Activated T-cell treated with anti-CD3 and anti-CD28 coated beads, Interleukin-2, amount 50 U/mL, for 48 hours (primary cell): ENCODE measurements at places on chromosomes 16 and 17.

DNA sequence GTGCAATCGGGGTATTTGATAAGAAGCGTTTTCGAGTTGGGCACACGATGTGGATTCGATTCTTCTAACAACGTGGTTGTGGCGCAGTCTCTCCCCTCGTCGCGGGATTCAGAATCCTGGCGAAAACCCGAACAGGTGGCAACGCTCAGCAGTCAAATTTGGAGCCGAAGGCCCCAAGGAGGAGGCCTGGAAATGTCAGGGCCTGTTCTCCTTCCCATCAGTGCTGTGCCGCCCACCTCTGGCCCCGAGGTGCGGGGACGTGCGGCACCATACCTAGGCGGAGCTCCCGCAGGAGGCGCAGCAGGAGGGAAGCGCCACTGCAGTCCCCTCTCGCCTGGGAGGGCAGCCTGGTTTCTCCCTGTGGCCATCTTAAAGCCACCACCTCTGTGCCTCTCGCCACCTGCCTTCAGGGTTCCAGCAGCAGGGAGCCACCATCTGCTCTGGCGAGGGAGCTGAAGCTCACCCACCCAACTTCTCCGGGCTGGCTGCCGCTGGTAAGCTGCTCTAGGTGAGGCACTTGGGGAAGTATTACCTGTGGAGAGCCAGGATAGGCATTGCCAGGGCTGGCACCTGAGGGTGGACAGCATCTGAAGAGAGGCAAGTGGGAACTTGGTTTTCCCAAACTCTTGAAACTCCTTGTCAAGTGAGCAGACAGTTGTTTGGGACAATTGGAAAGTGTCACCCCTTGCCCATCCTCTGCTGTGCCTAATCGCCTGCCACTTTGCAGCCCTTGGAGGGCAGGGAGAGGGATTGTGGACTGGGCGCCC is 2.6 kb upstream of the AATF start:
- DNase-seq, result no peak

DNA sequence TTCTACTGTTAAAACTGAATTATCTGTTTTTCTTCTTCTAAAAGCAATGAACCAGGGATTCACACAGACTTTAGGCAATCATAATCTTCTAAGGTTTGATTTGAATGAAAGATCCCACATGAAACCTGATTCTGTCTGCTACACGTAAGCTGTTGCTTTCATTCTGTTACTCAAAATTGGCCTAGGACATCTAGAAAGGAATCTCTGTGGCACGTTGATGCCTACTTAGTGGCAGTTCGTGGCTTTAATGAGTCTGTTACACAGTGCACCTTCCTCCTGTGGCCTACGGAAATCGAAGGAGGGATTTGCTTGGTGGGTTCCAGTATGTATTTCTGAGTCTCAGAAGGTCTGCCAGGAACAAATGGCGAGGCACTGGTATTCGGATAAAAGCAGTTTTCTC is 489.4 kb upstream of the HSBP1 start:
- DNase-seq, result no peak

DNA sequence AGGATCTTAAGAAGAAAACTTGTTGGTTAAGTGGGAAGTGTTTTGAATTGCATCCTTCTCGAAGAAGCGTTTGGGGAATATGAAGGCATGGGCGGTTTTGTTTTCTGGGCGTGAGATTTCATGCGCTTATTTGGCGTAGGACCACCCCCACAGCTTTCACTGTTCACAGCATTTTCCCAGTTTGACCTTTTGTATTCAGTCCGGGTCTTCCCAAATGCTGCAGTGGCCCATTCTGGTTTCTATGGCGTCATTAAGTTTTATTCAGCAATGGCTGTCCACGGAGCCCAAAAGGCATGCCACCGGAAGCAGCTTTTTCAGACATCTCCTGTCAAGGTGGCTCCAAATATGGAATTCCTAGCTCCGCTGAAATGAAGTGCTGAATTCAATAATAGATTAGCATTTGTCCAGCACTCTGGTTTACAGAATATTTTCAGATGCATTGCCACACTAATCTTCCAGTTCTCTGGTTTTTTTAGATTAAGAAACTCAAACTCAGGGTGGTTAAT is 90.6 kb upstream of the FBXO47 start:
- DNase-seq, result no peak

GRCh38 chr16:84085773-84086172 is 31.0 kb downstream of the MBTPS1 start:
- DNase-seq, result no peak

GRCh38 chr17:6927290-6928126 is 68.3 kb upstream of the ALOX12 start:
- DNase-seq, result no peak

DNA sequence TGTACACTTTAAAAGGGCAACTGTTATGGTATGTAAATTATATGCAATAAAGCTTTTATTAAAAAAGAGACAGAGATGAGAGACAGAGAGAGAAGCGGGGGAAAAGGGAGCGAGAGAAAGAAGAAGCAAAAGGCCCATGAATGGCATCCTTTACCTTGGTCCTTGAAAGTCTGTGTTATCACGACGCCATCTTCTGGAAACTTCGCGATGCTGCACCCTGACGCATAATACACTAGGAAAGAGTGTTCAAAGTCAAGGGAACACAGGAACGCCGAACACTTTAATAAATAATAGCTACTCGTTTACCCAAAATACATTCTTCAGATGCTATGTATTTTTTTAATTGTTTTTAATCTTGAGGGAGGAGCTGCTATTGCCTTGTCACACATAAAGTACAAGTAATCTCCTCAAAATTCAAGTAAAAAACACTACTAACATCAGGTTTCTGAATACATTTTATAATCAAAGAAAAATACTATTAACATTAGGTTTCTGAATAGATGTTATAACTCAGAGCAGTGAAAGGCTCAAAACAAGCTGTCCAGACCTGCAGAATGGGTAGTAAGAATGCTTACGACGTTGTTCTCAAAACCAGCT is 23.0 kb upstream of the SLC38A8 start:
- peak; percentile 43 for DNase-seq

DNA sequence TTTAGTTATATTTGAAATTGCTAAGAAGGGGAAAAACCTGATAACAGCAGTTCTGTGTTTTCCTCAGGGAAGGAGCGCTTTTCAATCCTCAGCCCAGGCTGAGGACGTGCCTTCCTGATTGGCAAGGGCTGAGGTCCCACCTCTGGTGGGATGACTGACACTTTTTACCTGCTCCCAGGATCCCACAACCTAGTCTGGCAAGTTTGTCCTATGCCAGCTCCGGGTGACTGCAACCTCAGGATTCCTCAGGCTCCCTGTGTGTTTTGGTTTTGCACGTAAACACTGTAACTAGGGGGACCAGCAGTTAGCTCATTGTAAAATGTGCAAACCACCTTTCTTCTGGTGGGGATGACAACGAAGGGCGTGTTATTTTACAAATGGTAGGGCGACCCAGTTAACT is 7.5 kb downstream of the MARCHF10 start:
- no peak for DNase-seq

- no peak for DNase-seq
Measured at GRCh38 chr17:52048137-52048898, 110.2 kb downstream of the CA10 start.

DNA sequence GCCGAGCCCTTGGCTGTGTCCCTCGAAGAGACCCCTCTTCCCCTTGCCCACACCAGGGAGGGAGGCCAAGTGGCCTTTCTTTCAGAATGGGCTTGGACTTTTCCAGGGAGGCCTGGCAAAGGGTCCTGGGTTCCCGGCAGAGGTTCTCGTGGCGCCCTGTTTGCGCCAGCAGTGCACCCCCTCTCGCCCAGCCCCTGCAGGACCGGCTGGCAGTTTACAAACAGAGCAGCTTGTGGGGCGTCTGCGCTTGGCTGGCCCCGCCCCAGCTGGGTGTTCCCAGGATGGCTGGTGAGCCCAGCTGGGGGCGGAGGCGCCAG is 137.8 kb upstream of the CIBAR2 start:
- no peak for DNase-seq

DNA sequence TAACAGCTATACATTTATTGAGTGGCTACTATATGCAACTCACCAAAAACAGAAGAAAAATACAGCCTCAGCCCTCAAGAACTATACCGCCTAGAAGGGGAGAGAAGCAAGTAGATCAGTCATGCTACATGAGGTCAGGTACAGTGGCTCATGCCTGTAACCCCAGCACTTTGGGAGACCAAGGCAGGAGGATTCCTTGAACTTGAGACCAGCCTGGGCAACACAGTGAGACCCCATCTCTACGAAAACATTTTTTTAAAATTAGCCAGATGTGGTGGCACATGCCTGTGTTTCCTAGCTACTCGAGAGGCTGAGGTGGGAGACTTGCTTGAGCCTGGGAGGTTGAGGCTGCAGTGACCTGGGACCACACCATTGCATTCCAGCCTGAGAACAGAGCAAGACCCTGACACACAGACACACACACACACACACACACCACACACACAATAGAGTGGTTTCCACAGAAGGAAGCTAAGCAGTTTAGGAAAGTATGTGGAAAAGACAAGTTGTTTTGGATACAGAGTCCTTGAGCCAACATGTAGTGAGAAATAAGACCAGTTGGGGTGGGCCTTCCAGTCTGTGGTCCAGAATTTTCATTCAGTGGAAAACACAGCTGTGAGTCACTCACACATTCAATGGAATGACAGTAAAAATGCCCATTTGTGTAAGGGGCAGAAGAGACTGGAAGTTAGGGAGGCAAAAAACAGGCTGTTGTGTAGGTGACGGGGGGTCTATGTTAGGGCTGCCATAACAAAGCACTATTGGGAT is 10.7 kb upstream of the SNTB2 start:
- no peak for DNase-seq

DNA sequence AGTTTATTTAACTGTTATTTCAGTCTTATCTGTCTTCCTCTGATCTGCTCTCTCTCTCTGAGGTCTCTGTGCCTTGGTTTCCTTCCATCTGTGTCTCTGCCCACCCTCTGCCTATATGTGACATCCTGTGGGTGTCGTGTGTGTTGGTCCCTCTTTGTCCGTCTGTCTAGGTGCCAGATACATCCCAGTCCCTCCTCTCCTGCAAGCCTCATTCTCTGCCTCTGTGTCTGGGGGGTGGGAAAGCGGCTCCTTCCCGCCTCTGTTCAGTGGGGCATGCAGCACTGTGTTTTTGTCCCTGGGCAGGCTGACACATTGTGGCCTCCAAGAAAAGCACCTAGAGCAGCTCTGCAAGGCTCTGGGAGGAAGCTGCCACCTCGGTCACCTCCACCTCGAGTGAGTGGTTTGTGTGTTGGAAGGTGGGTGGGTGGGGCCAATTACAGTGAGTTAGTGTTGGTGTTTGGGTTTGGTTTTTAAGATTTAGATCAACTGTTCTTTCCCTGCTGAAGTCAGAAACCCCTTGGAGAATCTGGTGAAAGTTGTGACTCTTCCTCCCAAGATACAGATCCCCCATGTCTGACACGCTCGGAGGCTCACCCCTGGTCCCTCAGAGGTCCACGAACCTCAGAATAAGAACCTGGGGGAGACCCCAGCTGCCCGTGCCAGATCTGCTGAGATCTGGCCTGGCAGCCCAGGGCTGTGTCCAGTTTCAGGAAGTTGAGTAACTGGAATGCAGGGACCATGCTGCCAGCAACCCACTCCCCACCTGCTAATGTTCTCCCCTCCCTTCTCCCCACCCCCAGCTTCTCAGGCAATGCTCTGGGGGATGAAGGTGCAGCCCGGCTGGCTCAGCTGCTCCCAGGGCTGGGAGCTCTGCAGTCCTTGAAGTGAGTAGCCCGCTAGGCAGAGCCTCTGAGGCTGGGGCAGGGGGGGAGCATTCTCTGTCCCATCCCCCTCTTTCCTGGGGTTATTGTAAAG is 50.9 kb upstream of the CPNE2 start:
- peak; percentile 90 for DNase-seq

- no peak for DNase-seq
Measured at GRCh38 chr16:12440228-12440530, 363.5 kb downstream of the CPPED1 start.

- no peak for DNase-seq
Measured at GRCh38 chr17:5941258-5941657, 128.9 kb upstream of the WSCD1 start.
